ENCODE measurements at places on chromosomes 2 and 18.

DNA sequence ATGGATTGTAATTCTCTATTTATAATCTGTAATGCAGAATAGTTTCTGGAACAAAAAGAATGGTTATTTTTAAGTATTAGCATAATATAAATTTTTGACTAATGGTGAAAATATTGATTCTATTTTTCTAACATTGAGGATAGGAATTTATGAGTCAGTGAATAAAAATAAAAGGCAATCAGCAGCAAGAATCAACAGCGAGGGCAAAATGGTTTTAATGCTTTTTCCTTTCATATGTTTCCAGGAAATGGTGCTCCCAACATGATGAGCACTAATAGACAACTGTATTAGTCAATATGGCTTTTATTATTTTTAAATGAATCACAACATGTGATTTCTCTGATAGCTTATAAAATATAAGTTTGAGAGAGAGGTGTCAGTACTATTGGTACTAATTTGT lies 90.7 kb upstream of the TFPI start:
- DNase-seq, result no peak

- no peak for DNase-seq
These were observed 200.5 kb upstream of the GULP1 start for GRCh38 chr2:188091220-188091619.

- no peak for DNase-seq
These were observed 67.8 kb downstream of the QPCT start for GRCh38 chr2:37412231-37412630.

GRCh38 chr2:10720947-10721395 lies 459 bp upstream of the ATP6V1C2 start:
- no peak for DNase-seq

GRCh38 chr2:176133389-176133788 lies 3.9 kb downstream of the HOXD8 start:
- no peak for DNase-seq

DNA sequence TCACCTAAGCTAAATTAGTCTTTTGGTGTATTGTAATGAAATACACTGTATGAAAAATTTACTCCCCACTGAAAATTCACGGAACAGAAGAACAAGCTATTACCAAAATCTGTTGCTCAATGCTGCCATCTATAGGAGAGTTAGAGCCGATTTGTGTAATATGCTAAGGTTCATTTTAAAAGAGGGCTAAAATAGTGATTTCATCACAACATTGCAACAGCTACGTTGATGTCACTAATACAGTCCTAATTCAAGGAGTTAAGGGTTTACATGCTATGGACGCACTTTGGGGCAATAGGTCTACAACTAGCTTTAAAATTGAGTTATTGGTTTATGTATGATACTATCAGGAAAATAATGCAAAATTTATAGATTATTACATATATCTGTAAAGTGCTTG lies 3.0 kb upstream of the IRS1 start:
- no peak for DNase-seq

GRCh38 chr2:215697003-215697402 lies 261.1 kb upstream of the FN1 start:
- no peak for DNase-seq

DNA sequence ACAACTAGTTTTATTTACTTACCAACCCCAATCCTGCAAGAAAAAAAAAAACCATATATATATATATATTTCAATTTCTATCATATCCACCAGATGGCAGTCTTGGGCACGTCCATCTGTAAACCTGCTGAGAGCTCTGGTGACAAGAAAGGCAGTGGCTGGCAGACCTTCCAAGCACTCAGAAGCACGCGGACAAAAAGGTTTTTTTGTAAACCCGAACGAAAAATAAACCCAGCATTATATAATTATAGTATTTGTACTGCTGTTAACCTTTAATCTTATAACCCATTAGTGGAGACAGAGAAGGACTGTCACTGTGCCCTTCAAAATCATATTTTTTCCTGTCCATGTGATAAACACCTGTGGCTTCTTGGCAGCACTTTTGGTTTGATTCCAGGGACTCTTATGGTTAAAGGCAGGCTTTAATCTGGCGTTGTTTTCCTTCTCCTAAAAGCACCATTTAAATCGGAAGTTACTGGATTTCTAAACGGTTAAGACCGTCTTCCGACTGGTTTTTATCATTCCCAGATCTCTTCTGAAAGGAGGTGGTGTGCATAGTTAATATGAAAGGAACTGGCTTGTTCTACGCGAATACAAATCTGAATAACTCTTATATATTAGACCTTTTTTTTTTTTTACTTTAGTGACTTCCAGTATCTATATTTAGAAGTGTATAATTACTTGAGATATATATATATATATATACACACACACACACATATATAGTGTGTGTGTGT lies 31.0 kb upstream of the SLC3A1 start:
- no peak for DNase-seq

GRCh38 chr2:63767307-63767706 lies 74.4 kb upstream of the UGP2 start:
- DNase-seq, result no peak

- no peak for DNase-seq
These were observed 189.6 kb downstream of the HAUS1 start for GRCh38 chr18:46293742-46294181.

DNA sequence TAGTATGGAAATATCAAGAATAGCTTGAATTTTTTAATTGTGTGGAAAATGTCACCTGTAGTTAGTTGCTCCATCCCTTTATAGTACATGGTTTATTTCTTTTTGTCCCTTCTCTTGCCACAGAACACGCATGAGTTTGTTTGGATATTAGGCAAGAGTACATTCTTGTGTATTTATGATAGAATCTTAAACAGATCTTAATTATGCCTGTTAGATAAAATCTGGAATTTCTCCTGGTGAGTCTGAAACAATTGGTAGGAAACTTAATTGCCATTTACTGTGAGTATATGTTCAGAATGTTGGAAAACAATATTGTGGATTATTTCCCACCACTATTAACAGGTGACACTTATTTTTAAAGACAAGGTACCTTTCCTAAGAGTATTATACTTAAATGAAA lies 30.2 kb upstream of the CABYR start:
- DNase-seq, result no peak

DNA sequence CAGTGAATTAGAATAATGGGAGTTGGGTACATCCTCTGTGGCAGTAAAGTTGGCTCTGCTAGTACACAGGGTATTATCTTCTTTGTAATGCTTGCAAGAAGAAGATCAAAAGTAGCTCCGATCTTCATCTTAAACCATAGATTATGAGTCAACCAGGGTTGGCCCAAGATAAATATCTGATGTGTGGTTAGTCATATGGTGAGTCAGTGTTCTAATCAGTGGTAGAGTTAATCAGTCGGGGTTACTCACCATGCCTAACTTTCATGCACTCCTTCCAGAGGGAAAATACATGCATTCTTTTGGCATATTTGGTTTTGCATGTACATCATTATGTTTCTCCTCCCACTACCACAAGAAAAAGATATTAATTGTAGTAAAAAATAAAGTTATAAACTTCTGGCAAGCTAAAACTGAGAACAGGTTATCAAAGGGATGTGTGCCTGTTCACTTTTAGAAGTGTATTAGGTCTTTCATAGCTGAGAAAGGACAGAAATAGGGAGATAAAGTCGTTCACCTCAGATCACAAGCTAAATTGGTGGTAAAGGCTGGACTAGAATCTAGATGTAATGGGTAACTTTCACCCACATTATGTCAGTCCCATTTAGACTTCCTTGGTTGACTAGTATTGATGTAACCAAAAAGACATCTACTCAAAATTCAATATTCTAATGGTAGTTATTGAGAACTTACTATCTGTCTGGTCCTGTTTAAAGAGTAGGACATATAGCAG lies 684.4 kb downstream of the IRS1 start:
- no peak for DNase-seq

DNA sequence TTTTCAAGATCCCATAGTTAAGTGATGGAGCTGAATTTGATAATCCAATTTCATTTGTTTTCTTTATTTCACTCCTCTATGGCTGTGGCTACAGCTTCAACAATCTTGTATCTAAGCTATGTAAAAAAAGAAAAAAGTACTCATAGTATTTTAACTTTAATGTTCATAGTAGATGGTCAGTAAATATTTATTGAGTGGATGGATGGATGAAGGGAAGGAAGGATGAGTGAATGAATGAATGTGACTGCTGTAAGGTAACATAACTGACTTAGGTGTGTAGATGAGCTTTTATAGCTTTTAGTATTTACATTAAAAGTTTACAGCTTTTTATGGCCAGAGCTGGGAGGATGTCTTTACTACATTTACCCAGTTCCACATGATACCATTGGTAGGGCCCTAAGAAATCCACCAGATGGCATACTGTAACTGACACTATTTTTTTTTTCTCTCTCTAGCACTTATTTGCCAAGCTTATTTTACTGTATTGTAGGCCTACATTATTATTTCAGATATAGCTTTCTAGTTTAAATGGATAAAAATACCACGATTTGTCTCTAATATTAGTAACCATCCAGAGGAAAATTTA lies 13.4 kb upstream of the HRH4 start:
- no peak for DNase-seq

DNA sequence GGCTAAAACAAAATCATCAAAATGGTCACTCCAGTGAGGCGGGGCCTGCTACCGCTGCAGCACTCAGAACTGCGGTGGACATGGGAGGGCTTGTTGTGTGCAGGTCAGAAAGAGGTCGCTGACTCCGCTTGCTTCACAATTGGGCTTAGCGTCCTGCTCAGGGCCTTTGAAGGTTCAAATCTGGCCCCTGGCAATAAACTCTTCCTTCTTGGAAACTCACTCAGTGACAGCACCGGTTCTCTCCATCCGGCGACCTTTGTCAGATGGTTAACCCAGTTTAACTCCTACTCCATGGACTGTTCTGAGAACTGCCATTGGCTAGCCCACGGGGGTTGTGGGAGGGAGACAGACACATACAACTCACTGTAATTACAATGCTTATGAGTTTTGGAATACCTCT lies 29.0 kb upstream of the LAPTM4A start:
- no peak for DNase-seq

DNA sequence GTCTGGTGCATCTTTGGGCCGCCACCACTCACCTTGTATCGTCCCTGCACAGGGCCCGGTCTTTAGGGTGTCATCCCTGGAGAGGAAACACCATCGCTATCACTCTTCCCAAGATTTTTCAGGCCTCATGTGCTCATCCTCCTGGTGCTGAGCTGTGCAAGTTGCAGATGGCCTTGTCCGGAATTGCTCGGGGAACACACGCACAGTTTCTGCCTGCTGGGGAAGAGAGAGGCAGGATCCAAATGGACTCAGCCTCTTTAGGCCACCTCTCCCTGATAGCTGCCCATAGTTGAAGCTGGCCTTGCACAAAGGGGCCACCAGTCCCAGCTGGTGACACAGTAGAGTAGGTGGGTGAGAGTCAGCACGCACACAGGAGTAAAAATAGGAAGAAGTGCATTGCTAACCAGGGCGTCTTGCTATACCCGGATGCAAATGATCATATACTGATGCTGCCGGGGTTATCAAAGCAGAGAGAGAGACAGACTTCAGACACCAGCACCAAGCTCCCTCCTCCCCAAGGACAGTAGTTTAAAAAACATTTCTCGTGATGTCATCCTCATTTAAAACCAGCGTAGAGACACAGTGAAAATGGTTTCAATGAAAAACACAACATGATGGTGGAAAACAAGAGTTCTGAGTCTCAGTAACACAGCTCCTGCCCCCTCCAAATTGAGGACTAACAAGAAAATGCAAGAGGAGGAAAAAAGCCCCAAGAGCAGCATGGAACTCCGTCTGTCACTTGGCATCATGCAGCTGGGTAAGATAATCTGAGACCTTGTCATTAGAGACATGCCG lies 147.5 kb upstream of the NCK2 start:
- no peak for DNase-seq

DNA sequence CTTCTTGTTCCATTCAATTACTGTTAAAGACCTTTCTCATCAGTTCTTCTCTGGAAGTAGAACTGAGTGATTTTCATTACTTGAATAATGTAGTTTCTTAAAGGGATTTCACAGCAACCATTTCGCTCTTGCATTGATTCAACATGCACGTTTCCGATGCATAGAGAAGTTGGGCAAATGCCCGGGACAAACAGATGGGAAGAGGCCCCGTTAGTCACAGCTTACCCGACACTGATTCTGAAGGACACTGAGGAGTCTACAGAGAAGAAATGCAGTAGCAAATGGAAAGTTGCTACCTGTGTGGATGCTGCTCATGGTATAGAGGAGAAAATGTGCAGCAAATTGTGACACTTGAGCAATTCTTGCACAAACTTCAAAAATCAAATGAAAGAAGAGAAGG lies 32.3 kb upstream of the GCG start:
- DNase-seq, result no peak

DNA sequence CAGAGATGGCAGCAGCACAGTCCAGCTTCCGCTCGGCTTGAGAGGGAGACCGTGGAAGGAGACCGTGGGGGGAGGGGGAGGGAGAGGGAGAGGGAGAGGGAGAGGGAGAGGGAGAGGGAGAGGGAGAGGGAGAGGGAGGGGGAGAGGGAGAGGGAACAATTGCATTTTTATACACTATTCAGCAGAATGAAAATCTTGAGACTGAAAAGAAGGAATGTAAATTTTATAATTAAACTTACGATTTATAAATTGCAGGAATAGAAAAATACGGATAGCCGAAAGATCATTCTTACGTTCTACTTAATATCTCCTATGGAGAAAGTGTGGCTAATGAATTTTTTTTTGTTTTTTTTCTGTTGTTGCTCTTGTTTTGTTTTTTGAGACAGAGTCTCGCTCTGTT lies 12.5 kb upstream of the COLEC12 start:
- no peak for DNase-seq

DNA sequence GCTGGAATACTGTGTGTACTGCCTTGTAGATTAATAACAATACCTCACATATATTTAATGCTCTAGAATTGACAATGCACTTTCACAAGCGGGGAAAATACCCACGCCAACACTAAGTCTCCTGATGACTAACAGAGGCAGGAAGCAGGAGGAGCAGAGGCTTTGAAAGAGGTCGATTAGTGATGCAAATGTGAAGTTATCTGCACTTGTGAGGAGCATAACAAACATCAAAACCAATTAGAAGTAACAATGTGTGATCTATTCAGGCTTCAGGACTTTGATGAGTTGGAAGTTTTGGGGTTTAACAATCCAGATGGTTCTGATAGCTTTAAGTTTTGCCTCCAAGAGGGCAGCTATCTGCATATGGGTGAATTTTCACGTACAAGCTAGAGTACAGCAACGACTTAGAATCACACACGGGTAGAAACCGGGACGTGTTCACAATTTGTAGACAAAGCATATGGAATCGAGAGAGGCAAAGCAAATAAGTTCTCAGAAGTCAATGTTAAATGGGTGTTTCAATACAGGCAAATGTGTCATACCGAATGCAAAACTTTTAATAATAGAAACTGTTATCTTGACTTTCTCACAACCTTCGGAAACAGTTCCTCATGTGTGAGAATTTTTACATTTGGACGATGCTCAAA lies 114.5 kb downstream of the METTL8 start:
- DNase-seq, result no peak
